ENCODE measurements at places on chromosomes 5 and 9.

DNA sequence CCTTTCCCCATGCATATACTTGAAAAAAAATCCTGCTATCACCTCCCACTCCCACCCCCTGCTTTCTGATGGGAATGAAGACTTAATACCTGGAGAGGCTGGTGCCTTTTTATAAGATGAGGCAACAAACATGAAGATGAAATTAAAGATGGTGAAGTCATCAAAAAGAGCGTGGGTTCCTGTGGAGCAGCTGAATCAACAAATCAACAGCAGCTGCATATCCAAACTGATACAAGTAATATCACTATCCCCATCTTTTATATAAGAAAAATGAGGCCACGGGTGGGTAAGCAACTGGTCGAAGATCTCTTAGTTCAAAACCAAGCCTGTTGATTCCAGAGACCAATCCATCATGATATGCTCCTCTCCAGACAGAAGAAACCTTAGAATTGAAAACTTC, 268.5 kb downstream of the ENC1 start:
- no peak for DNase-seq

DNA sequence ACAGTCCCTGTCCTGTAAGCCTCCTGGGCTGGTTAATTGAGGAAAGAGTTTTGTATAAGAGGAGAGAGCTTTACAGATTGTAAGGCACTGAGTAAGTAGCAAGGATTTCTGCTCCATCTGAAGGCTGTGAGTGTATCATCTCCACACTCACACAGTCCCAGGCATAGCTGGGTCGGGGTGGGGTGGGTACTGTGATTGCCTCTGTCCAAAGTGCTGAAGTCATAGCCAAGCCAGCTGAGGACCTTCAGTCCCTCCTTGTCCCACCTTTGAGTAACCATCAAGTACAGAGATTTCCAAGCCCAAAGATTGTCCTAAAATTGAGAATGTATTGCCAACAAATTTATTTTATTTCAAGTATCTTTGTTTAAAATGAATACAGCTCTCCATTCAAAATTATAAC, 5.5 kb upstream of the DNAJB5 start:
- DNase-seq: peak; percentile 80

DNA sequence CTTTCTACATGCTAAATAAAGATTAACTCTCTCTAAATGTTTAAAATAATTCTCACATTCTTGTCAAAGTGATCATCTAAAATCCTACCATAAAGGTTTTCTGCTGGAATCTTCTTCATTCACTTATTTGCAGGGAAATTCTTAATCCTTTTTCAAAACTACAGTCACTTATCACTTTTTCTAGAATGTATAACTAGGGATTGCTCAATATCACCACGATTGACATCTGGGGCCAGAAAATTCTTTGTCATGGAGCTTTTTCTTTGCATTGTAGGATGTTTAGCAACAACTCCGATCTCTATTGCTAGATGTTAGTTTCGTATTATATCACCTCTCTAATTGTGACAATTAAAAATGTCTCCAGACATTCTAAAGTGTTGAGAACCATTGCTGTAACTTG, 344.9 kb upstream of the PIK3R1 start:
- DNase-seq: peak; percentile 44

GRCh38 chr5:10747678-10748622, 13.1 kb downstream of the DAP start:
- DNase-seq: no peak

DNA sequence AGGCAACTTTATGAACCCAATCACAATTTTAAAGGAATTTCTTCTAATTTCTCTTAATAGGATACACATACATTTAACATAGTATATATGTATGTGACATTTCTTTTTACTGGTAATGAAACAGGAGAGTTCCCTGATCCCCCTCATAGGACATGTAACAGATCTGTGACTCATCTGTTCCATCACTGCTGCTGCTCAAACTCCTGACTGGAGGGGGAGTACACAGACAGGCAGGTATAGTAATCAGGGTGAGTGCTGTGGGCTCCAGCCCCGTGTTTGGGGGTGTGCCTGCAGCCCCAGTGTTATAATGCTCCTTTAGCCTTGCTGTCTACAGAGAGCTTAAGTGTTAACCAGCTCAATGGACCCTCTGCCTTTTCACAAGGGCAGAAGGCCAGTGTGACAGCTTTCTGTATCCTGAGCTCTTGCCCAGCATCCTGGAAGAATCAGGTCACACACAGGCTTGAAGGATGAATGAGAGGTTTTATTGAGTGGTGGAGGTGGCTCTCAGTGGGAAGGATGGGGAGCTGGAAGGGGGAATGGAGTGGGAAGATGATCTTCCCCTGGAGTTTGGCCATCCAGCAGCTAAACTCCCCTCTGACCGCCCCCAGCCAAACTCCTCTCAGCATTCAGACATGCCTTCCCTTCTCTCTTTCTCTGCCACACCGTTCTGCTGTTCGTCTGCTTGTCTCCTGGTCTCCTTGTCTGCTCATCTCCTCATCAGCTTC, 161.3 kb downstream of the ZNF608 start:
- DNase-seq: no peak

GRCh38 chr9:98075332-98075805, 18.8 kb downstream of the NANS start:
- DNase-seq: no peak

GRCh38 chr5:138359621-138360020, 7.1 kb downstream of the KDM3B start:
- no peak for DNase-seq

DNA sequence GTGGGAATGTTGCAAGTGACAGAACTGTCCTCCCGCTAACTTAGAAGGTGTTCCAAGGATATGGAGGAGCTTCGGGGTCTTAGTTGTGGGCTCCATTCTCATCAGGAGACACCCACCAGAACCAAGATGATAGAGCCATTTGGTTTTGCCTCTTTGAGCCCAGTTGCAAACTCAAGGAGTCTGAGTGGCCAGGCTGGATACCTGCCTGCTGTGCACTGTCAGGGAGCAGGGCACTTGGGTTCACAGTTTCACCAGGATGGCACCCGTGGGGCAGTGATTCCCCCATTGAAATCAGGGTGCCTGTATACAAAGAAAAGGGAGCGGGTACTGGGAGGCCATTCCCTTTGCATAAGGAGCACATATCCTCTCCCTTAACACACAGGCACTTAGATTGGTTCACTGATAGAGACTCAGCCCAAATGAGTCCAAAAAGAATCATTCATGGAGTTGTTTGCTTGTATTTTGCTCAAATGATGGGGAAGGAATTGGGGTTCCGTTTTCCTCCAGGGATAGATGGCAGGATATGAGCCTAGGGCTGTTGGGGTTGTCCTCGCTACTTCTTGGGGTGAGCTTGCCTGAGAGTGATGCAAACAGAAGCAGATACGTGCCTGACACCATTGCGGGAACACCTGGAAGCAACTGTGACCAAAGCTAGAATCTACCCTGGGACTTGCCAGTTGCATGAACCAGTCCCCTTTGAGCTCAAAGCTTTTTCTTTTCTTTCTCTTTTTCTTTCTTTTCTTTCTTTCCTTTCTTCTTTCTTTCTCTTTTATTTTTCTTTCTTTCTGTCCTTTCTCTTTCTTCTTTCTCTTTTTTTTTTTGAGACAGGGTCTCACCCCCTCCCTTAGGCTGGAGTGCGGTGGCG, 1.3 kb upstream of the PRR7 start:
- DNase-seq: no peak

GRCh38 chr5:120362426-120362825, 101.7 kb upstream of the PRR16 start:
- DNase-seq: no peak

GRCh38 chr9:87734106-87734505, 8.2 kb downstream of the CTSL start:
- no peak for DNase-seq

DNA sequence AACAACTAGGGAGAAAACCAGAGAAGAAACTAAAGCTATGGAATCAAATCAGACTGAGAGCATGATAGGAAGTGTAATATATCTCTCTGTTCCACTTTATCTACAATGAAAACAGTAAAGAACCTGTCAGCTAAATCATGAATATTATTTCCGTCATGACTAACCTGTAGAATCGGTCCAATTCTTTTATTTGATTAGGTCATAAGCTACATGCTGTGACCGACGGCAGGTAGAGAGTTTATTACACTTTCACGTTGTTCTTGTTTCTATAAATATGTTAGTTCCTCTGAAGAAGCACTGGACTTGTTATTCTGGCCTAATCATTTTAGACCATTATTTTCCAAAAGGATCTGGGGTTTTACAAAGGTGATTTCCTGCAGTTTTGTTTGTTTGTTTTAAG, 91.1 kb downstream of the DMRTA1 start:
- DNase-seq: no peak

- no peak for DNase-seq
These were observed 25.5 kb downstream of the TNPO1 start for GRCh38 chr5:72841756-72842535.

DNA sequence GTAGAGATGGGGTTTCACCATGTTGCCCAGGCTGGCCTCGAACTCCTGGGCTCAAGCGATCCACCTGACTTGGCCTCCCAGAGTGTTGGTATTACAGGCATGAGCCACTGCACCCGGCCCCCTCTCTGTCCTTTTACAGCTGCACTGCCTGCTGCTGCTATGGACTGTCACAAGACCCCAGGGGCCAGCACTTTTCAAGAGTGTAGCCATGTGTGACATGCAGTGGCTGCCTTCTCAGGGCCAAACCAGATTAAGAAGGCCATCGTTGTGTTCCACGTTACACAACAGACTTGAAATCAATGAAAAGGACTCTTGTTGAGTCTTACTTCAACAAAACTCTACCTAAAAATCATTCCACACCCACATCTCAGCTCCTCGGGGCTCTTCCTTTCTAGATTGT, 78.9 kb upstream of the ICE1 start:
- DNase-seq: no peak

- DNase-seq: no peak
These were observed 19.9 kb downstream of the GPX3 start for GRCh38 chr5:151040211-151040747.

DNA sequence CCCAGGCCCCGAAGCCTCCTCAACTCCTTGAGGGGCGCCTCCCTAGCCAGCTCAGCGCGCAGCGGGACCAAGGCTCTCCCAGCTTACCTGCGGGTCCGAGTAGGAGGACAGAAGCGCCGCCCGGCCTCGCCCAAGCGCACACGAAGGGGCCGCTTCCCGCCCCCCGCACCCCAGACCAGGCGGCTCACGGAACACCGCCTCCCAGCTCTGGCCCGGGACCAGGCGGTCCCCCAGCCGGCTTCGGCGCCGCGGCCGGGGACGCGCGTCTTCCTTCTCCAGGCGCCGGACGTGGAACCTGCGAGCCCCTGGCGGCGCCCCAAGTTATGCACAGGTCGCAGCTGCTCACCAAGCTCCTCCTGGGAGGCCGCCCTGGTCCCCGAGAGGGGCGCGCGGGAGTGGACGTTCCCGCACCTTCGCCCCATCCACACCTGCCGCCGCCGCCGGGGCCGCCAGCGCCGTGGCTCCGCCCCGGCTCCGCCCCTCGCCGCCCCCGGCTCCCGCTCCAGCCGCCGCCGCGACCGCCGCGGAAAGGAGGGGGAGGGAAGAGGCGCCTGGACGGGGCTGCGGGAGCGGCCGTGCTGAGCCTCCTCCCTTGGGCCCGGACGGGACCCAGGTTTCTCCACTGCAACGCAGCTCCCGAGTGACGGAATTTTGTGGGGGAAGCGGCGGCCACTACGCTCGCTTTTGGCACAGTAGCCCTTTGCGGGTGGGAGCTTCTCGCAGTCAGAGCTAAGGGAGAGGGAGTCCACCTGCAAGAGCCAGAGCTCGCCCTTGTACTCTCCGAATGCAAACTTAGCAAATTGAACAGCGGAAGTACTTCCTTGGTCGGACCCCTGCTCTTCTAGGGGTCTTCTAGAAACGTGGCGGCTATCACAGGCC, 77.5 kb upstream of the IFNE start:
- peak; percentile 46 for DNase-seq

DNA sequence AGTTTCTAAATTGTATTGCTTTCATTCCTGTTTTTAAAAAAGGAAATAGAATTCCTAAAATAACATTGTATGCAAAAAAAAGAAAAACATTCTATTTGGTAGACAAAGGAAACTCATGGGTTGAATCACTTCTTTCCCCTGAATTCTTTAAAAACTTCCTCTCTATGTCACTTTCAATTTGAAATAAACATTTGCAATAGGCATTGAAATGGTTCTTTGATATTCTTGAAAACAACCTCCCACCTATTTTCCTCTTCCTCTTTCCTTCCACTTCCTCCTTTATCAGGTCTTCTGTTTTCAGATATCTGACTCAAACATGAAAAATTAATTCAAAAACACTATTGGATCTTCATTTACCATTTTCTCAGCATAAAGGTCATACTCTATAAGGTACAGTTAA, 442.0 kb upstream of the MEF2C start:
- DNase-seq: no peak

GRCh38 chr5:175922192-175922885, 45.8 kb downstream of the THOC3 start:
- no peak for DNase-seq

DNA sequence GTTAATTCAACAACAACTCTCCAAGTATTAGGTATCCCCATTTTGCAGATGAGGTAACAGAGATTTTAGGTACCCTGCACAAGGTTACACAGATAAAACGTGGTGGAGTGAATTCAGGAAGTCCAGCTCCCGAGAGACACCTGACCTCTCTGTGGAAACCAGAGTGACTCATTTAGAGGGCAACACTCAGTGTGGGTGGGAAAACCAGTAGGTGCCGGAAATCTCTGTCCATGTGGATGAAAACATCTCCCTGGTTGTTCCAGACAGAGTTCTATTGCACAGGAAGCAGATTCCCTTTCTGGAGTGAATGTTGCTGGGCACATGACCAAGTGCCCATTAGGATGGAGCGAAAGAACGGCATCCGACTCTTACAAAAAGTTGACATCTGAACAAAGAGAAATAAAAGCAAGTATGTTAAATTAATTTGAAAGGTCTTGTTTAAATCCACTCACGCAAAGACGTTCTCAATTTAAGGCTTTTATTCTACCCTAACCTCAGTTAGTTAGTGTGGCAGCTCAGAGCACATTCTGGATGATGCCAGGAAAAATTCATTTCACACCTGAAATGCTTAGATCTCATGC, 391.9 kb upstream of the WWC1 start:
- no peak for DNase-seq

- no peak for DNase-seq
These were observed 343 bp downstream of the LMX1B start for GRCh38 chr9:126614088-126614454.

DNA sequence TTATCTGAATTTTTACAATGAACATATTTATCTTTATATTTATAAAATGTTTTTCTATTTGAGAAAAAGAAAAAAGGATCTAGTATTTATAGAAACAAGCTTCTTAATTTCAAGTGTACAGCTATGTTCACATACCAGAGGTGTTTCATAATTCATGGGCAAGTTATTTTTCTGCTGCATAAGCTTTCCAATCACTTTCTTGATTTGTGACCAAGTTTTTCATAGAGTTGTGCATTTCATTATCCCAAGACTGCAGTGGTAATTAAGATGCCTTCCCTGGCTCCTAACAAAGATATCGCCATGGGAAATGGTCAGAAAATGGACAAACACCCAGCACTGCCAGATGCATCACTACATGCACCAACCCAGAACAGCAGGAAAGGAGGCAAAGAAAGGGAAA, 124.6 kb downstream of the GNAQ start:
- DNase-seq: no peak

DNA sequence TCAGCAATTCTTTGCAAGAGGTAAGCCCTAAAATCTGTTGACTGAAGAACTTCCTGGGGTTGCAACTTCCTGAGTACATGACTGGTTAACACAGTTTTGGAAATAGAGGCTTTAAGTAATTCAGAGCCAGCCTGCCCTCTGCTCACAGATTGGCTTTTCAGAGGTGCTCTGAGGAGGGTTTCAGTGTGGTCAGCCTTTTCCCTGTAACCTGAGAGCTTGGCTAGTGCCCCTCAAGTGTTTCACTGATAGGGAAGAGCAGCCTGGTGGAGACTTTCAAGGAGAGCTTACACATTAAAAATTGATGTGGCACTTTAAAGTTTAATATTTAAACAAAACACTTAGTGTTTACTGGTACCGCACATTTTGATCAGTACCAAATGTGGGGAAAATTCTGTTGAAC, 56.7 kb upstream of the FOXB2 start:
- peak; percentile 6 for DNase-seq
